ENCODE measurements at places on chromosomes 11 and 22.

DNA sequence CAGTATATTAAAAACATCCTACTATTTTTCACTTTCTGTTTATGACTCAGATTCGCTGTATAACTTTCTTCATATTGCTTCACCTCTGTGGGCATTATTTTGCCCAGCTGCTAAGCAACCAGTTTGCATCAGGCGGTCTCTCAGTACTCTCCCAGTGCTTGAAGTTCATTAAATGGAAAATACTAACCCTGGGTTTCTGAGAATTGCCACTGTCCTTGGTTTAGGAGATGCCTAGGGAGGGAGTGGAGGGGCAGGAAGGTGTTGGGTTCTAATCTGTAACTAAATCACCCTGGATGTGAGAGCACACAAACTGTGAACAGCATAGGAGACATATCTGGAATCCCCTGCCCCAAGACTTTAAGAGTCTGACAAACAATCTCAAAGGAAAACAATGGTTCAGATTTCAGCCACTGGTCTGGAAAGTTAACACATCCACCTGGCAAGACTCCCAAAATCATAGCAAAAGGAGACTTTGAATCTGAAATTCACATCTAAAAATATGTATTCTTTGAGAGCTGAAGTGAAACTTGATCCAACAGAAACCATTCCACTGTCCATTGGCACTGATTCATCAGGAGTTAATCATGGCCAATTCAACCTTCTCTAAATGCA lies 540.0 kb downstream of the SOX6 start:
- DNase-seq: no peak

DNA sequence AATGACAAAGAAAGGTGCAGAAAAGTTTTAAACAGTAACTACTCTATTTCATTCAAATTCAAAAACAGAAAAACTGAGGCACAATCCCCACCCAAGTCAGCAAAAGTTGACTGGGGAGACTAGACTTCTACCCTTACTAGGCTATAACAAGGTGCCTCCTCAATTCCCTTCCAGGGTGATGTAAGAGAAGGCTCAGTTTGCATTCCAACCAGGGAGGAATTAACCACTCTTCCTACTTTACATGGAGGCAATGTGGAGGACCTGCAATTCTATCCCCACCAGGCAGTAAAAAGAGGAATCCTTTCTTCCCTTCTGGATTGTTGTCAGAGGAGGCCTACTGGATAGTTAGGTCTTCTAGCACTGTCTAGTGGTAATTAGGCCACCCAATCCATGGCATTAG lies 26.1 kb downstream of the TYR start:
- no peak for DNase-seq

- DNase-seq: no peak
Measured at GRCh38 chr22:16964366-16964765, 43.7 kb downstream of the GAB4 start.

DNA sequence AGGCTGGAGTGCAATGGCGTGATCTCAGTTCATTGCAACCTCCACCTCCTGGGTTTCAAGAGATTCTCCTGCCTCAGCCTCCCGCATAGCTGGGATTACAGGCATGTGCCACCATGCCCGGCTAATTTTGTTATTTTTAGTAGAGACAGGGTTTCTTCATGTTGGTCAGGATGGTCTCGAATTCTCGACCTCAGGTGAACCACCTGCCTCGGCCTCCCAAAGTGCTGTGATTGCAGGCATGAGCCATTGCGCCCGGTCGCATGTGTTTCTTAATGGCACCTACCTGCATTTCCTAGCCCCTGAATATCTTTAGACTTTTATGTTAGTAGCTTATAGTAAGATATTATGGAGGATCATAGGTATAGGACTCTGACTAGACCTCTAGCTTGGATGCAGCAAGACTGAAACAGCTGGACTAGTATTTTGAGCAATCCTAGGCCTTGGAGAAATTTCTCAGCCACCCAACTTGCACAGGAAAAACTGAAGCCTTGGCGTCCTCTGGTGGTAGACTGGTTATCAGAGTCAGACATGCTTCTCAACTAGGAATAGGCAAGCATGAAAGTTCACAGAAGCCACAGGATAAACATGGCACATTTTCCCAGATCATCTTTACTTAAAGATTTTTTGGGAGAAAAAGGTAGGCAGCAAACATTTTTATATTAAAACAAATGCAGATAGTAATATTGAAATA lies 22.7 kb upstream of the C1QTNF4 start:
- no peak for DNase-seq

GRCh38 chr22:24723111-24723510 lies 51.4 kb downstream of the PIWIL3 start:
- no peak for DNase-seq

GRCh38 chr22:28448625-28449024 lies 231.0 kb downstream of the TTC28 start:
- DNase-seq: no peak

All from NCI-H187 (cell line).